Activated CD4-positive, alpha-beta memory T cell treated with anti-CD3 and anti-CD28 coated beads for 36 hours (primary cell): ENCODE measurements at places on chromosomes 7 and 10.

GRCh38 chr7:151060416-151061212 lies 1.2 kb downstream of the SLC4A2 start:
- DNase-seq, result peak; percentile 38

DNA sequence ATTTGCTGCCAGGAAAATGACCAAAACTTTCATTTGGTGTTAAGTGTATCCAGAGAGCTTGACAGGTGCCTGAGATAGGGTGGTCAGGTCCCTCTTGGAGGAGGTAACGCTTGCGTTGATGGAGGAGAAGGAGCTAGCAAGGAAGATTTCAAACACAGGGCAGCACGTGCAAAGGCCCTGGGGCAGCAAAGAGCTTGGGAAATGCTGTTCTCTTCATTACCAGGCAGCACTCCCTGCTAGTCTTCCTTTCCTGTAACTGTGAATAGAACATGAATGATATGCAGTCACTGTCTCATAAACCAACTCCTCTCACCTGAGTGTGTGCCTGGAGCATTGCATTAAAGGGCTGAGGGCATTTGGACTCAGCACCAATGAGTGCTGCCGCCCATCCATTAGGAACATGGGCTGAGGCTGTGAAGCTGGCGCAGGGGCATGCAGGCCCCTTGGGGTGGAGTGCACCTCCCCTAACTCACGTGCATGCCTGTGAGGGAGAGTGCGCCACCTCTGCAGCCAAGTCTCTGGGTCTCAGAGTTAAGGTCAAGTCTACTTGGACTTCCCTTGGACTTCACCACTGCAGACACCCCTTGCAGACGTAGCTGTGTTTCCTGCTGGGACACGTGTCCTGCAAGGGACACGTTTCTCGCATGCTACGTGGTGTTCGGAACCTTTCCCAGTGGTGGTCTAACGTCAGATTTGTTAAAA lies 136.8 kb downstream of the PAXIP1 start:
- no peak for DNase-seq

DNA sequence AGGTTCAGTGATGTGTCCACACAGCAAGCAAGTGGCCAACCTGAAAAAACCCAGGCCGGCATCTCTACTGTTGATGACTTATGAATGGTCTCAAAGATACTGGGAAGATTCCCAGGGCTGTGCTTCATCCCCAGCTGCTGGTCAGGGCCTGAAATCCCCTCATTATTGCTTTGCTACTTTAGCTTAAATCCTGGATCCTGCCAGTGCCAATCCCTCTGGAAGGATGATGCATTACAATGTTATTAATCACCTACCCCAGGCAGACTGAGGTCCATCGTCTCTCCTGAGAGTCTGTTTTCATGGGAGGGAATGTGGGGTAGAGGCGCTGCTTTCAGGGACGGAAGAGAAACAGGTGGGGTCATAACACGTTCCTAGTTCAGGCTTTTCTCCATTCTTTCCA lies 371.6 kb downstream of the RPS24 start:
- DNase-seq, result no peak

- peak; percentile 54 for DNase-seq
Observed at GRCh38 chr10:68550747-68551411, 9.3 kb upstream of the TET1 start.

DNA sequence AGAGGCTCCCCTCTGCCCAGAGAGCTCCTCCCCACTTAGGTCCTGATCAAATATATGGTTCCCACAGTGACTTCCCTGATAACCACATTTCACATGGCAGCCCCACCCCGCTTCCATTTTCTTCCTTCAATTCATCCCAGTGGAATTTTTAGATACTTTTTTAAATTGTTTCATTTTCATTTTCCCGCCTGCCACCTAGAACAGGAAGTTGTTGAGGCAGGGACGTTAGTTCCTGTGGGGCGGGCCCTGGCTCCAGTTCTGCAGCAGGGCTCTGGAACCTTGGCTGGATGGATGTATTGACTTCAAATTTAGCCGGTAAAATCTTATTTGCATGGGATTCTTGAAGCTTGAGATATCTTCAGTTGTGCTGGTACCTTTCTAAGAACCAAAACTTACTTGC lies 226.6 kb downstream of the PAXIP1 start:
- DNase-seq, result no peak
